ENCODE measurements at places on chromosomes 3 and 15. TPM values are rescaled to one million over a fixed set of nuclear protein-coding genes. Genes with fewer than 3 reads are reported as not detected.

Gene UTS2B
- total RNA-seq, result 0.99 TPM

Gene B2M
- total RNA-seq, result 3,660 TPM

Gene FBXL2
- 16.2 TPM for total RNA-seq

Gene TRPC1
- total RNA-seq, result 56.5 TPM

Gene HYKK
- 2.6 TPM for total RNA-seq

Gene MAPKBP1
- 20.8 TPM for total RNA-seq

Gene NPAP1
- total RNA-seq, result not detected

Gene HCN4
- not detected for total RNA-seq

Gene TEX55
- not detected for total RNA-seq

Gene TMEM212
- total RNA-seq, result not detected

Gene BFSP2
- total RNA-seq, result not detected

Gene SLC7A14
- 1.3 TPM for total RNA-seq

Gene CAND2
- 12.1 TPM for total RNA-seq

Gene ADPGK
- 59.5 TPM for total RNA-seq
